ENCODE measurements at places on chromosomes 6 and 20.
A peak's percentile ranks its signal among the peaks of the same experiment; 100 is the strongest.

DNA sequence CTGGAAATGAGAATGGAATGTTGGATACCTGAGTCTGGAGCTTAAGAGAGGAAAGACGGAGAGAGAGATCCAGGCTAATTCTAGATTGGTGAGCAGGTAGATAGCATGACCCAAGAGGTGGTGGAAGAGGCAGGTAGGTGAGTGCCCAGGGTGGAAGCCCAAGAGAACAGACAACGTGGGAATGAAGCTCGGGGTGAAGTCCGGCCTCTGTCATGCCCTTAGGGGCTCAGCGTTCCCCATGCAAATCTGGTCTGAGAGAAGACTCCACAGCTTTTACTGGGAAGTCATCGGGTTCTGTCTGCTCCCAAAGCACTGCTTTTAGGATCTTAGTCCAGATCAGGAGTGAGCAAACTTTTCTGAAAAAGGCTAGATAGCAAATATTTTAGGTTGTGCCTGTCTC lies 3.6 kb downstream of the NELFCD start:
- no peak for DNase-seq

- no peak for DNase-seq
Measured at GRCh38 chr6:14857501-14857900, 388.4 kb upstream of the JARID2 start.

- peak; percentile 93 for DNase-seq
Measured at GRCh38 chr6:56714982-56715456, 72.3 kb upstream of the DST start.

DNA sequence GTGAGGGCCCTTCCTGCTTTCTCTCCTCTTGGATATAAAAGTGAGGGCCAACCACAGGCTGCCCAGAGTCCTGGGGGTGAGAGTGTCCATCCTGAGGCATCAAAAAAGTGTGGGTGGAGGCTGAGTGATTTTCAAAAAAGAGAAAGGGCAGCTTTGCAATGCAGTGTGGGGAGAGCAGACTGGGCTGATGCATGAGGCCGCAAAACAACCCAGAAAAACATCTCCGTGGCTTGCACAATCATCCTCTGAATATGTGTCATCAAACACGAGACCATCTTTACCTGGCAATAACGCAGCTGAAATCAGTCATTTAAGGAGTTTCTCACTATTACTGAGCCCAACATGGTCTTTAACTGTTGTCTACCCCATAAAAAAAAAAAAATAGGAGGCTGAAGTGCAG lies 191.2 kb upstream of the SOX4 start:
- peak; percentile 81 for DNase-seq

DNA sequence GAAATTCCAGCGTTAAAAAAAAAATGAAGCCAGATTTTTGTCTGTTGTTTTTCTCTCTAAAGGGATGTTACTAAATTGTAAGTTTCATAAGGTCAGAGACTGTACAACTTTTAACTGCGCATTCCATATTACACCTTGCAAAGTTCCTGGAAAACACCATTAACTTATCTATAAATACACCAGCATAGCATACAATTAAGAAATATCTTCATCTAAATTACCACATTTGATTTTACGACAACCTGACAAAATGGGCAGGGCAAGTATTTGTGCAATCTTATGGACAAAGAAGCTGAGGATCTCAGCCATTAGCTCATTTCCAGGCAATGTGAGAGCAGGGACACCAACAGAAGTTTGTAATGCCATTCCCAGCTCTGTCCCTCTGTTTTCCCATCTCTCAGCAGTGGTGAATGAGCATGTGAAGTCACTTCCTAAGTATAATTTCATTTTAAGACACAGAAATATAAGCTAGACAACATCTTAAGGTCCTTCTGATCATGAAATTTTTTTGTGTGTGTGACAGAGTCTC lies 12.9 kb upstream of the GCM1 start:
- no peak for DNase-seq

- DNase-seq = no peak
Measured at GRCh38 chr6:43967719-43968091, 159.5 kb downstream of the MRPL14 start.

DNA sequence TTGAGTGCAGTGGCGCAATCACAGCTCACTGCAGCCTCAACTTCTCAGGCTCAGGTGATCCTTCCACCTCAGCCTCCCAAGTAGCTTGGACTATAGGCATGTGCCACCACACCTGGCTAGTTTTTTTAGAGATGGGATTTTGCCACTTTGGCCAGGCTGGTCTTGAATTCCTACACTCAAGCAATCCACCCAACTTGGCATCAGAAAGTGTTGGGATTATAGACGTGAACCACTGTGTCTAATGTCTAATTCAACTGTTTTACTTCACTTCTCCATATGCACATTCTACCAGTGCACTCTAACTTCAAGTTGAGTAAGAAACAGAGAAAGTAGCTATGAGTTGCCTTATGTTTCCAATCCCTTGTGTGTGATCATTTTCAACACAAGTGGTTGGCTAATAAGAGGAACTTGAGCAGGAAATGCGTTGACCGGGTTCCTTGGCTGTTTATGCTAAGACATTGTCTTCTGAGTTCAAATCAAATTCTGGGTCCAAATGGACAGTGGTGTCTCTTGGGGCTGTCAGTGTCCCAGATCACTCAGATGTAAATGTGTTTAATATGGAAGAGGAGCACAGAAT lies 23.9 kb downstream of the ZNF337 start:
- no peak for DNase-seq

DNA sequence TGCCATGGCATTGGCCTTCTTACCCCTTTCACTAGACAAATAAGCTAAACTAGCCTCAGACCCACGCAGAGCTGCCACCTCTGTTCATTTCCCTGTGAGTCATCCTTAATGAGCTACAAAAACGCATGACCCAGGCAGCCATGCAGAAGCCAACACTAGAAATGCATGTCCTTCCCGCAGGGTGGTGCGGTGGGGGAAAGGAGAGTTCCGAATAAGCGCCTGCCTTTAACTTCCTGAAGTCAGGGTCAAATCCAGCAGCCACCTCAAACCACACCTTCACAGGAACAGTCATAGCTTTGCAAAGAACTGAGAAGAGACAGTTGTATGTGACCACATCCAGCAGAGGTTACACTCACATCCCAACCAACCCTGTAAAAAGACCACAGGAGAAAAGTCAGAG lies 40.4 kb downstream of the IRF4 start:
- DNase-seq = peak; percentile 38

- DNase-seq = no peak
Measured at GRCh38 chr6:28948782-28949486, 25.1 kb upstream of the TRIM27 start.

DNA sequence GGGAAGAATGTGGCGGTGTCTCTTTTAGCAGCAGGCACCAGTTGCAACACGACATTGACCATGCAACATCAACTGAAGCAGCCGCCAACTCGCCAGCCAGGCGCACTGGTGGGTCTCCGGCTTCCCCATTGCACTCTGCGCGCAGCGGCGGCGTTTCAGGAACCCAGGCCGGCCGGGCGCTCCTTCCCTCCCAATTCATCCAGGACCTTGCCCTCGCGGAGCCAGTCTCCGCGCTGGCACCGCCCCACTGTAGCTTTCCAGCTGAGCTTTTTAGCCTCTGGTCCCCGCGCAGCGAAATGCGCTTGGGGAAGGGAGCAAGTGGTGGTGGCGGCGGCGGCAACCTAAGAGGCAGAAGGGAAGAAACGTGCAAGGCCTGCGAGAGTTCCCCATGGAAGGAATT lies 297.9 kb upstream of the RIMS1 start:
- DNase-seq = no peak

- no peak for DNase-seq
Measured at GRCh38 chr20:61690993-61691838, 374.5 kb downstream of the TAF4 start.

- no peak for DNase-seq
Measured at GRCh38 chr20:20783450-20783849, 71.0 kb upstream of the RALGAPA2 start.

DNA sequence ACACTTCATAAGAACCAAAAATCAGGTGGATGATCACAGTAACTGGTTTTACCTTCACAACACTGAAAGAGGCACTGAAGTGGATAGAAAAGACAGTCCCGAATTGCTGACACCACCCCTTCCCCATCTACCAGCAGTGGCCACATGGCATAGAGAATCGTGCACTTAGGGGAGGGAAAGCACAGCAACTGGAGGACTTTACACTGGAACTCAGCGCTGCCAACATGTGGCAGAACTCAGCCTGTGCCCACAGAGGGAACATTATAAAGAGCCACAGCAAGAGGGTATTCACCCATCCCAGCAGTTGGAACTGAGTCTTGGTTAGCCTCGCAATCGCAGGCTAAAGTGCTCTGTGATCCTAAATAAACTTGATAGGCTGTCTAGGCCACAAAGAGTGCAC lies 6.5 kb upstream of the KIAA1586 start:
- no peak for DNase-seq

- DNase-seq = no peak
Measured at GRCh38 chr6:117585647-117586046, 16.7 kb downstream of the GOPC start.

GRCh38 chr20:10854976-10855375 lies 181.2 kb upstream of the JAG1 start:
- DNase-seq = peak; percentile 66

GRCh38 chr6:112173221-112173804 lies 81.1 kb downstream of the LAMA4 start:
- DNase-seq = no peak
